Bronchial epithelial cell (primary cell): ENCODE measurements at places on chromosomes 11 and 22. TPM values are rescaled to one million over a fixed set of nuclear protein-coding genes. Genes with fewer than 3 reads are reported as not detected.

Gene ZDHHC24
- total RNA-seq, result 8.4 and 9.7 TPM in 2 replicates

Gene HSCB
- 12.5 and 24.7 TPM in 2 replicates for total RNA-seq

Gene OR8D4
- total RNA-seq, result not detected in 2 replicates

Gene DGAT2
- total RNA-seq, result 2.6 and 23.2 TPM in 2 replicates

Gene THY1
- 0.13 and 2.1 TPM in 2 replicates for total RNA-seq

Gene TBX1
- total RNA-seq, result 5.4 and 12.9 TPM in 2 replicates

Gene PAMR1
- 3.1 and 5.3 TPM in 2 replicates for total RNA-seq

Gene SERPING1
- total RNA-seq, result 1.3 and 2.0 TPM in 2 replicates
